ENCODE measurements at places on chromosomes 3 and 15.

DNA sequence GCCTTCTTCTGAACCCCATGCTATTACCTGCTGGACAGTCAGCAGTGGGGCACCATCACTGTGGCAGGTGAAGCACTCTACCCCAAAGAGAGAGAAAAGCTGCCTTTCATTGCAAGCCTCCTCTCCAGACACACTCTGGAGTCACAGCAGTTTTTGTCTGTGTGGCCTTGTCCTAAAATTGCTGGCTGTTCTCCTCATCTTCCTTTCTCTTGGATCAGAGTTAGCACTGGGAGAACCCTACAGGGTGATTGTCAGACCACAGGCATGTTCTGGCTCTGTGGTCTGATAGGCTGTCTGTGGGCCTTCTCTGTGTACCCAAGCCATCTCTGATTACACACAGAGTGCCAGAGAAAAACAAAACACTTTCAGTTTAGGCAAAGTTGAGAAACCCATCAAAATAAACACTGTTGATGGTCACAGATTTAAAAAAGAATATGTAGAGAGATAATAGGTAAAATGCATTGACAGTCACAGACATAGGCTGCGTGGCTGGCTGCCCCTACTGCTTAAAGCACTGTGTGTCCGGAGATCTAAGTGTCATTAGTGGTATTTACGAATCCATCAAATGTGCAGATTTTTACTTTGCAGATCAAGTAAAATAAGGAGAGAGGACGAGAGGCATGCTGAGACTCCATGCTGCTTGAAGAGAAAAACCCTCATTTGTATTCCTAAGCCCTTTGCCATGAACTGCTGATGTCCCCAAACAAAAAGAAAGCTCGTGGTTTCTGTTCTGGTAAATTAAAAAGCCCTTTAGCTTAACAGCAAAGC, 689.9 kb downstream of the TUSC7 start:
- DNase-seq = no peak

- DNase-seq = no peak
These were observed 3.8 kb upstream of the ZNF280D start for GRCh38 chr15:56736881-56737707.

- DNase-seq = no peak
These were observed 25.4 kb downstream of the GOLGB1 start for GRCh38 chr3:121724130-121724529.

DNA sequence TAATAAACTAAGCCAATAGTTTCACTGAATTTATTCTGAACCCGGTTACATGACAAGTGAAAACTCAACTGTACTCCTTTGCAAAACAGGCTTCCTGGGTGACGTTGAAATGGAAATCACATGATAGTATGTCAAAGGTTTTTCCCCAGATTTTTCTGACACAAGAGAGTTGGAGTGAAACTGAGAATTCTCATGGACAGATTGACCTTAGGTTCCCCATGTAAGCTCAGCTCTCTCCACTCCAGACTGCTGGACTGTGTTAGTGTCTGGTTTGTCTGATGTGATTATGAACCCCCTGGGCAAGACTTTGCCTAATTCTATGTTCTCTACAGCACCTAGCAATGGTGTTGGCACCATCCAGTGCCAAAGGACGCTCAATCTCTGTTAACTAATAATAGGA, 219.7 kb upstream of the COL8A1 start:
- no peak for DNase-seq

DNA sequence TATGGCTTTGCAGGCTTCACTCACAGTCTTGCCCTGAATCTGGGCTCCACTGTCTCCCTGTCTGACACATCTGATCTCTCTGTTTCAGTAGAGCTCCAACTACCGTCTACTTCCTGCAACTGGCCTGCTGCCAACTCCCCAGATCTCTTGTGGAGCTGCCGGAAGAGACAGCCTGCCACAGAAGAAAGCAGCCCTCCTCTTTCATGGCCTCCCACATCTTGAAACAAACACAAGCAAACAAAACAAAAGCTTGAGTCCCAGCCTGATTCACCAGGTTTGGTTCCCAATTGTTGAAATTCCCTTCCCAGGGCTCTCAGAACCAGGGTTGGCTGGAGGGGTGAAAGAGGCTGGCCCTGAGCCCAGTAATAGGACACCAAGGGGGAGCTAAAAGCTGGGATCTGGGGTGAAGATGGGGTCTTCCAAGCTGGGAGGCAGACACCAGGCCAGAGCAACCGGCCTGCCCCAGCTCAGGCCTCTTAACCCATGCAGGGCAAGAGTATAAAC, 55.3 kb upstream of the CA12 start:
- DNase-seq = peak; percentile 83

- no peak for DNase-seq
These were observed 19.5 kb upstream of the CCDC39 start for GRCh38 chr3:180698760-180699270.

- no peak for DNase-seq
These were observed 2.1 kb upstream of the RYK start for GRCh38 chr3:134252766-134253165.

GRCh38 chr3:22269831-22270230, 518.8 kb upstream of the ZNF385D start:
- no peak for DNase-seq

DNA sequence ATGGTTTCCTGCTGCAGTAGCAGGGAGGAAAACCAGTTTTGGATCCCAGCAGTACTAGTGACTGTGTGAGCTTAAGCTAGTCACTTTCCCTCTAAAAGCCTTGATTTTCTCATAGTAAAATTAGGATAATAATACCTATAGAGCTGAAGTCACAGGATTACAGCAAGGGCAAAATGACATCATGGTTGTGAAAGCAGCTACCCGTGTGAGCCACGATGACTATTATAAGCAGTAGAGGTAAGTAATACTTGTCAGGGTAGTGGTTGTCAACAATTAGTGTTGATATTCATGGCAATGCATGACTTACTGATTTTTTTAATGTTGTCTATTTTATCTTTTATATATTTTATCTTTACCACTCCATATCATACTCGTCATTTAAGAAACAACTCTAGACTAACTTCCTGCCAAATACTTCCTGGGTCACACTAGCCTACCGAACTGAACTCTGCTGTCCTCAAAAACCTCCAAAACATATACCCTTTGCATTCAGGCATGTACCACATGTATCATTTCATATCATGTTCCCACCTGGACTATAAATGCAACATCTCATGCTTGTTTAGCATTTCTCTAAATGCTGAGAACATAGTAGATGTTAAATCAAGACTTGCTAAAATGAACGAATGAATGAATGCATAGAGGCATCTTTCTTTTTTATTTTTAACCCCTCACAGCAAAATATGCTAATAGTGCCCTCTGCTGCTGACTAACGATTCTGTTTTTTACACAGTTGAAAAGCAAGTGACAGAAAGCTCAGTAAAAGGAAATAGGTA, 172.6 kb downstream of the P3H2 start:
- peak; percentile 32 for DNase-seq

- no peak for DNase-seq
These were observed 165.4 kb downstream of the TJP1 start for GRCh38 chr15:29656636-29657475.

GRCh38 chr15:35697549-35698299, 151.8 kb upstream of the DPH6 start:
- DNase-seq = peak; percentile 32

GRCh38 chr15:49827311-49827710, 206.5 kb downstream of the DTWD1 start:
- no peak for DNase-seq

DNA sequence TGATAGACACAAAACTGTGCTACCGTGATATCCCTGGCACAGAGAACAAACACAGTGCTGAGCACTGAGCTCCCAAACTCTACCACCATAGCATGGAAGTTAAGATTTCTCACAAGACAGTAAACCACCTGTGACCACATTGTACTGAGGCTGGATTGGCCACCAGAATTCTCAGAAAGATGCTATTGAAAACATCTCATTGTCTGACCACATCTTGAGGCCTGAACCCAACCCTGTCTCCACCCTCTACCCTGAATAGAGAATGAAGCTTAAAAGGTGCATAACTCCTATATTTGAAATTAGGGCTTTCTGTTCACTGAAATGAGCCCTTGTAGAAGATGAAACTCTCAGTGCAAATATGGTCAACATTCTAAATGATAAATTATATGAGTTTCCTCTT, 281.3 kb upstream of the NPAP1 start:
- DNase-seq = no peak

- DNase-seq = no peak
These were observed 121.9 kb downstream of the ATP10A start for GRCh38 chr15:25741256-25741580.

DNA sequence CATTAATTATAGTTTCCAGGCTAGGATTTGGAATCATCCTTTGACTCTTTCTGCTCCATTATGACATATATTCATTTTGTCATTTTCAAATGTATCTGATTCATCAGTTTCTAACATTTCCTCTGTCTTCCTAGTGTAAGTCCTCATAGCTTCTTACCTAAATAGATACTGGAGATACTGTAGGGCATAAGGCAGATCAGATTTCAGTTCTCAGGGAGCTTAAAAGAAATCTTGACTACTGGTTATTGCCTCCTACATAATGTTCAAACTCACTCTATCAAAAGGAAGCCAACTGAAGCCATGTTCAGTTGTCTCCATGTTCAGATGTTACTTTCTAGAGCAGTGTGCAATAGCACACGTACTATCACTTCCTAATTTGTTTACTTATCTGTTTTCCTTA, 29.6 kb upstream of the CTDSPL2 start:
- no peak for DNase-seq

Measured in HFFc6 (cell line).